CD8-positive, alpha-beta T cell (primary cell): ENCODE measurements at places on chromosomes 2 and 18.

DNA sequence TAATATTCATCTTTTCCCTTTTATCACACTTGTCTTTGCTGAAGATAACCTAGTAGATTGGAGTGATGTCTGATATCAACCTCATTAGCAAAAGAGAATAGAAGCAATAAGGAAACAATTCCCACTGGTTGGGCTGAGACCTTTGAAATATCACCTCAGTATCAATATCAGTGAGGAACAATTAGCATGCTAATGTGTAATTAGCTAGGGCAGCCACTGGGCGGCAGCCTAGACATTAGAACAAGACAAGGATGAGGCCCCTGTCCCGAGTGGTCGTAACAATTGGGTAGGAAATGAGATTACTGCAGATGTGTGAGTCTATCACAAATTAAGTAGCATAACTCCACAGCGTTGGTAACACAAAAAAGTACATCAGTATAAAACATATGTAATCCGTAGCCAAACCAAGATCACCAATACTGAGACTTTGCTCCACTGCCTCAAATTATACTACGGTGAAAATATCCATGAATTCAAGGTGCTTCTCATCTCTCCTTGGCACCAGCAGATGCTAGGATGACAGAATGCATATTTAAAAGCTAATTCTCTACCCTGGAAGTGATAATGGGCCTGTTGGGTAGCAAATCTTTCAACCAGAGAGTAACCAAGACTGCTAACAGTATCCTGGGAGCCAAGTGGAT lies 99.1 kb downstream of the ALPK2 start:
- peak; percentile 76 for DNase-seq

DNA sequence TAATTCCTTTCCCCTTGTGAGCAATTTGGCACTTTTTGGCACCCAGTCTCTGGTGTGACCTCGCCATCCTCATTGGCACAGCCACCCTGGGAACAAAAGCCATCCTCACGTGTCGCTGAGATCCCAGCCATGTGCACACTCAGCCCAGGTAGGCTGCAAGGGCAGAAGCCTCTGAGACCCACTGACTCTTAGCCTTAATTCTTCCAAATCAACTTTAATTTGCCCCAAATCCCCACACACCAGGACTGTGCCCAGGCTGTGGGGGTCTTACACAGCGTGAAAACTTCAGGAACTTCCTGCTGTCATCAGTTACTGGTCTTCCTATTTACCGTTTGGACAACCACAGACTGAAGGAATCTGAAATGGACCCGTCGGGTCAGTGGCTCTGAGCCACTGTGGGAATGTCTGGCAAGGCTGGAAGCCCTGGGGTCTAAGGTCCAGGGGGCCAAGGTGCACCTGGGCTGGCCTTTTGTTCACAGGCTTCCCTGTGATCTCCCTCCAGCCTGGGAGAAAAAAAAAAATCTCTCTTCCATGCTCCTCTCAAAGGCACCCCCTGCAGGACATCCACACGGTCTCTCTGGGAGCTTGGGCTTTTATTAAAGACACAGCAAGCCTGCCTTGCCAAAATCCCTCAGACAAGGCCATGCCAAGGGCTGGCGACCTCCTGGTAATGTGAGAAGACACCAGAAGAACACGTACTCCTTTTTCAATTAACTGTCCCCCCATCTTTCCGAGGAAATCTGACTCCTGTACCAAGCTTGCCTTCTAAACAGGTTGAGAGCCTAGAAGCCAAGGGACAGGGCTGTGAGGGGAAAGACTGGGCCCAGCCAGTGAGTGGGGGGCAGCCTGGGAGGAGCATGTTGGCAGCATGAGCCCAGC lies 42.1 kb upstream of the LAPTM4A start:
- DNase-seq = no peak

- no peak for DNase-seq
Observed at GRCh38 chr2:30948130-30948529, 140.9 kb upstream of the CAPN13 start.

DNA sequence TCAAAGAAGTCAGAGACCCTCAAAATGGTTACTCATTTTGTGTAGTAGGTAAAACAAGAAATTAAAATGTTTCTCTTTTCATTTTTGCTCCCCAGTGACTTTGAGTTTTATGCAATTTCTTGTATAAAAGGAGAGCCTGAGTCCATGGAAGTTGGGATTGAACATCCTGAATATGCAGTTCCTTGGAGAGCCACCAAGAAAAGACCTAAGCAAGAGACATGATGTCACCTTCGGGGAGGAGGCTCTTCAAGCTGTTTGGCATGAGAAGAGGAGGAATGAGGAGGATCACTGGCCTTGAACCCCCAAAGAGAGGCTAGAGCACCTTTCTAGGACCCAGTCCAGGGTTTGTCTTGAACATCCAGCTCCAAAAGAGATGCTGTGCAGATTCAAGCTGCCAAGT lies 83.5 kb upstream of the STPG4 start:
- DNase-seq = no peak

GRCh38 chr2:190482451-190482850 lies 52.1 kb downstream of the NEMP2 start:
- DNase-seq = no peak

DNA sequence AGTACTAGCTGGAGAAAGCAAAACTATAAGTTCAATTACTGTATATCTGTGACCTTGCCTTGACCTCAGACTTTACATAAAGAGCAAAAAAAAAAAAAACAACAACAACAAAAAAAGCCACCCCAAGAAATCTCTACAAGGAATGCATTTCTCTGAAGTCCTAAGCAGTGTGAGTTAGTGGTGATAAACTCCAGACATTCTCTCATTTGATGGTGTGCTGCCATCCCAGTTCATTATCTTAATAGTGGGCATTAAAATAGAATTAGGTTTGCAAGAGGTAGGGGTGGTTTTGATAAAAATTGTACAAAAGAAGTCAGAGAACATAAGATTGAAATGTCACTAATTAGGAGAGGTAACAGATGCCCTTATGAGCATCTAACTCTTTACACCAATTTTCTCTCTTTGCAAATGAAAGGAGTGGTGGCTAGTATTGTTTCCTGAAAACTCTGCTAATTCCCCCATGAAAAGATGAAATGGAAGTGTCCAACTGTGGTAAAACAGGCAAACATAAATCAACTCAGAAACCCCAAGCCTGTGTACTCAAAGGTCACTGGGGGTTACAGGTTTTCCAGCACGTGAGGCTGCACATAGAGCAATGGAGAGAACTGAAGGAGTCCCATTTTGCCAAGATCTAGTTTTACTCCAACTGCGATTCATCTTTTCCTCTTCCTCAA lies 131.9 kb downstream of the MEIS1 start:
- no peak for DNase-seq
